ENCODE measurements at places on chromosomes 12 and 14. TPM values are rescaled to one million over a fixed set of nuclear protein-coding genes. Genes with fewer than 3 reads are reported as not detected.

The AMIGO2 gene
- total RNA-seq = 3.5 TPM

The BEST3 gene
- total RNA-seq = not detected

The TMEM30B gene
- total RNA-seq = 0.04 TPM

The RAD9B gene
- 0.51 TPM for total RNA-seq

The LRIG3 gene
- 0.13 TPM for total RNA-seq

The BMP4 gene
- not detected for total RNA-seq

The OR6C2 gene
- total RNA-seq = not detected

Data from K562 (cell line).